ENCODE measurements at places on chromosomes 1 and 21.

- DNase-seq: no peak
Measured at GRCh38 chr1:43503534-43503933, 27.1 kb upstream of the PTPRF start.

- no peak for DNase-seq
Measured at GRCh38 chr1:183778568-183779433, 26.1 kb upstream of the RGL1 start.

DNA sequence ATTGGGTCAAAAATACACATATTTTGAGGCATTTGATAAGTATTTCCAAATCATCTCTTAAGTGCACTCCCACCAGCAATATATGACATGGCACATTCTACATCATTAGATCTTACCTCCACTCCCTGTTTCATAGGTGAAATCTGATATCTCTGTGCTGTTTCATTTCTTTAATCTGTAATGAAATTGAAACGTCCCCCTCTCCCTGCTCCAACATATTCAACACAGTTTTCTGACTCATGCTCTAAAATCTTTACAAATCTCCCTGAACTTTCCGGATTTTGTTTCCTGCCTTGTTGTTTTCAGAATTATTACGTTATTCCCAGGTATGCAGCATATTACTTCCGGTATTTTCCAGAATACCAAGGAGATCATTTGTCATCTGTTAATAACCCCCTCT lies 66.1 kb upstream of the AKT3 start:
- DNase-seq: no peak

DNA sequence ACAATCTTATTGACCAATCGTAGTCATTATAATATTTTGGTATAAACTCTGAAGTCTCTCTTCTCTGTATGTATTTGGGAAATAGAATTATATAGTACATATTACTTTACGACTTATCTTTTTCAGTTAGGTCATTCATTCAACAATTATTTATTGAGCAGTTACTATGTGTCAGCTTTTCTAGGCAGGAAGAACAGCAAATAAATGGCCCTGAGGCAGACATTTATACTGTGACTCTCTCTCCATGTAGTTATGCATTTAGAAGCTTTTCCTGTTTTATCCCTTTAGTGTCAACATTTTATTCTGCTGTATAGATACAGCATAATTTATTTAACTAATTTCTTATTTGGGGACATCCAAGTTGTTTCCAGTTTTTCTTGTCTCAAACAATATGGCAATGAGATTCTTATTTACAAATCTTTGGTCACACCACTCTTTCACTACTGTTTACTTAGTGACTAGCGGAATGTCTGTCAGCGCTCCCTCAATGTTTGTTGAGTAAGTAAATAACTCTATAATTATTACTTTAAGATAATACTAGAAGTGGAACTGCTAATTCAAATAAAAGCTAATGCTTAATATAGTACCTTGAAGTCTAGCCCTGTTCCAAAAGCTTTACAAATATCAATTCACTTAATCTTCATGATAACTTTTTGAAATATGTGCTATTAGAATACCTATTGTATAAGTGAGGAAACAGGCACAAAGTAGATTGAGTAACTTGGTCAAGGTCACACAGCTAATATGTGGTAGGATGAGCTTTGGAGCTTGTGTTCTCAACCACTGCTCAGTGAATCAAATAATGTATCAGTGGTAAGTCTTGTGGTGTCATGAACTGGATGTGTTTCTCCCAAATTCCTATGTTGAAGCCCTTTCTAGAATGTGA lies 465.6 kb downstream of the SIPA1L2 start:
- no peak for DNase-seq

GRCh38 chr1:45792744-45793143 lies 10.7 kb upstream of the MAST2 start:
- no peak for DNase-seq

DNA sequence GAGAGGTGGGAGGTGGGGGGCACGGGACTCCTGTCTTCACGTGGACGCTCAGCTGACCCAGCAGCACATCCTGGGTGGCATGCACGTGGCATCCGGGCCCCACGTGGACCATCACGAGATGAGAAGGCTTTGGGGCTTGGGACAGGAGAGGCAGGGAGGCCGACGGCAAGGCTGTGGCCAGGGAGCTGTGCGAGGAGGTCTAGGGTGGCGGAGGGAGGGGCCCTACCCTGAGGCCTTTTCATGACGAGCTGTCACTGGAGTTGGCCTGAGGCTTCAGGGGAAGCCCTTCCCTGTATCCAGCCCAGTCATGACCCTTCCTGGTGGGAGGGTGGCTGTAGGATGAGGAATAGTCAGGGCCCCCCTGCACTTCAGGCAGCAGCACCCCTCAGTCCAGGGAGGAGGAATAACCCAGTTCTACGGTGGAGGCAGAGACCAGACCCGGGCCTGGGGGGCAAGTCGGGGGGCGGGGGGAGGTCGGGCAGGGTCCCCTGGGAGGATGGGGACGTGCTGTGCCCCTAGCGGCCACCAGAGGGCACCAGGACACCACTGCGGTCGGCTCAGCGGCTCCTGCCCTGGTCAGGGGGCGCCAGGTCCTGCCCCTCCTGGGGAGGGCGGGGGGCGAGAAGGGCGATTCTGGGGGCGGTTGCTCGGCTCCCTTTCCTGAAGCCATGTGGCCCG lies 2.0 kb upstream of the PERM1 start:
- DNase-seq: no peak

DNA sequence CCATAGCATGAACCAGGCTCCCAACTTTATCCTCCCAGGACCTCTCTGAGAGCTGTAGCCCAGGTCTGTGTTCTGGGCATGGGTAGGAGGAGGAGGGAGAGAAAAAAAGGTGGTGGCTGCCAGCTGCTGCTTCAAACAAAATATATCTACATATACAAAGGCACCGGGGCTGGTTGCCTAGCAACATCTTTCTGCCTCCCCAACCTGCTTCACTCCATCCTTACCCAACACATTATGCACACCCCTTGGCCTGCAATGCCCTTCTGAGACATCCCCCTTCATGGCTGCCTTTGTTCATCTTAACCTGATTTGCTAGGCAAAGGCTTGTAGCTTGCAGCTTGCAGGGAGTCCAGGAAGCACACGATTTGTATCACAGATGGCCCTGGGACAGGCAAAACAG lies 27.2 kb upstream of the ATP1A1 start:
- DNase-seq: peak; percentile 27

DNA sequence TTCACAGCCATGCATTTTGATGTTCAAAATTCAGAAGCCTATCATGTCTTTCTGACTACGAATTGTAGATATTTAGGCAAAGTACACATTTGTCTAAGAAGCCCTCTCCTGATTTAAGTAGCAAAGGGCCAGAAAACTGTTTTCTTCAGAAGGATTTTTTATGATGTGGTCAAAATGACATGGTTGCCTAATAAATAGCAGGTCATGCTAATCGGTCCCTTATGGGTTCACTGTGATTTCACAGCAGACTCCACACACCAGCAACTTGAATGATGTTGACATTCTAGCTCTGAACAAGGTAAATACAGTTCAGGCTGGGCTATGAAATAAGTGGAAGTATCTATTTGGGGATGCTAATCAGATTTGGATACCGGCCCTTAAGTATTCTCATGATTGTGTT lies 178.7 kb upstream of the DPYD start:
- no peak for DNase-seq

- DNase-seq: no peak
Measured at GRCh38 chr1:16026723-16027484, 5.1 kb downstream of the CLCNKA start.

- no peak for DNase-seq
Measured at GRCh38 chr1:87673309-87673708, 344.6 kb downstream of the LMO4 start.

GRCh38 chr21:42781150-42781970 lies 98.0 kb downstream of the WDR4 start:
- no peak for DNase-seq

- DNase-seq: no peak
Measured at GRCh38 chr1:238401144-238401543, 510.4 kb upstream of the ZP4 start.

DNA sequence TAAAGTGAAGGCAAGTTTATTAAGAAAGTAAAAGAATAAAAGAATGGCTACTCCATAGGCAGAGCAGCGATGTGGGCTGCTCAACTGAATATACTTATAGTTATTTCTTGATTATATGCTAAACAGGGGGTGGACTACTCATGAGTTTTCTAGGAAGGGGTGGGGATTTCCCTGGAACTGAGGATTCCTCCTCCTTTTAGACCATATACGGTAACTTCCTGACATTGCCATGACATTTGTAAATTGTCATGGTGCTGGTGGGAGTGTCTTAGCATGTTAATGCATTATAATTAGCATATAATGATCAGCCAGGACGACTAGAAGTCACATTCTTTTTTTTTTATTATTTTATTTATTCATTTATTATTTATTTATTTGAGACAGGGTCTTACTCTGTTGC lies 46.4 kb upstream of the BARHL2 start:
- DNase-seq: no peak

GRCh38 chr1:168512864-168513595 lies 30.8 kb downstream of the XCL2 start:
- no peak for DNase-seq

GRCh38 chr1:15249081-15249480 lies 2.1 kb downstream of the FHAD1 start:
- no peak for DNase-seq

DNA sequence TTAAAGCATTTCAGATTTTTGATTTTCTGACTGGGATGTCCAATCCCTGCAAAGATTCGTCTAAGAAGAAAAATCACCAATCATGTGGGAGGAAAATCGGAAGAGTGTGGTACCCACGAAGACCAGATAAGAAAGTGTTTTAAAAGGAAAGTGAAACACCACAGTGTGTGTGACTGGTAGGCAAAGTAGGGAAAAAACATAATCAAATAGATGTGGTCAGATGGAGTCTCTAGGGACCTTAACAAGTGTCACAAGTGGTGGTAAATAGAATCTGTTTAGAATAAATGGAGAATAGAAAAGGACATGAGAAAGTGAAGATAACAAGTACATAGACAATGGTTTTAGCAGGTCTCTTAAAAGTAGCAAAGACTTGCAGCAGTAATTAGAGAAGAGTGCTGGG lies 154.6 kb downstream of the SLC30A10 start:
- DNase-seq: no peak

DNA sequence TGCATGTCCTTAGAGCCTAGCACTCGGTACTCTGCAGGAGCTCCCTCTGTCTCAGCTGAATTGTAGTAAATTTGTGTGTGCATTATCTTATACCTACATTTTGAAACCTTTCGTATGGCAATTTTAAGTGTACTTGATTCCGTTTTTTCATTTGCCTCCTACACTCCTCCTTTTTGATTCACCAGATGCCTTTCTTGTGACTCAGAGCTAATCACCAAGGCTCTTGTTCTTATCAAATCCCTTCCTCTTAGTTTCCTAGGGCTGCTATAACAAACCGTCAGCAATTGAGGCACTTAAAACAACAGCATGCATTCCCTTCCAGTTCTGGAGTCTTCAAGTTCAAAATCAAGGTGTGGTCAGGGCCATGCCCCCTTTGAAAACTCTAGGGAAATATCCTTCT lies 261.0 kb downstream of the ASTN1 start:
- no peak for DNase-seq

DNA sequence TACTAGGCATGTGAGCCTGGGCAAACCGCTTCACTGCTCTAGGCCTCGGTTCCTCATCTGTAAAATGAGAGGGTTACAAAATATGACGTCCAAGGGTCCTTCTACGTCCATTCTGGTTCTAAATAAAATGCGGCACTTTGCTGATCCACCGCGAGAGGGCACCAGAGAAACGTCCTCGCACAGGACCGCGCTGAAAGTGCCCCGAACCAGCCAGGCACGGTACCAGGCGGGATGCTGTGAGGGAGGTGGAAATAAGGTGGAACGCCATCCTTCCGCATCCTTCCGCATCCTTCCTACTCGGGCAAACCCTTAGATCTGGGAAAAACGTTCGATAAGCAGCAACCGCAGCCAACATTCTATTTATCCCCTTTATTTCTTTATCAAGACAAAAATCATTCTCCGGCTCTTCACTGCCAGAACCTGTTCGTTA lies 60.3 kb upstream of the KRTAP19-8 start:
- peak; percentile 36 for DNase-seq

GRCh38 chr1:223207293-223208066 lies 64.4 kb upstream of the TLR5 start:
- DNase-seq: no peak

DNA sequence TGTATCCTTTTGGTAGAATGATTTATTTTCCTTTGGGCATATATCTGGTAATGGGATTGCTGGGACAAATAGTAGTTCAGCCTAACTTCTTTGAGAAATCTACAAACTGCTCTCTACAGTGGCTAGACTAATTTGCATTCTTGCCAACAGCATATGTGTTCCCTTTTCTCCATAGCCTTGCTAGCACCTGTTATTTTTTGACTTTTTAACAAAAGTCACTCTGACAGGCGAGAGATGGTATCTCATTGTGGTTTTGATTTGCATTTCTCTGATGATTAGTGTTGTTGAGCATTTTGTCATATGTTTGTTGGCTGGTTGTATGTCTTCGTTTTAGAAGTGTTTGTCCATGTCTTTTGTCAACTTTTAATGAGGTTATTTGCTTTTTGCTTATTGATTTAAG lies 99.8 kb downstream of the UCK2 start:
- no peak for DNase-seq

GRCh38 chr1:170935231-170935630 lies at the start of gene MROH9:
TSS of gene MROH9 (plus strand) at chr1:170935534. CDS start at chr1:170945557, 10,023 bp downstream.
- DNase-seq: no peak

Data from stimulated activated CD8-positive, alpha-beta memory T cell treated with anti-CD3 and anti-CD28 coated beads, Interleukin-4, amount 100 ng/mL, for 1 hour (primary cell).